ENCODE measurements at places on chromosomes 11 and 22. TPM values are rescaled to one million over a fixed set of nuclear protein-coding genes. Genes with fewer than 3 reads are reported as not detected.

SERHL2 gene
- 8.2 TPM for polyA plus RNA-seq

FREY1 gene
- polyA plus RNA-seq: 0.18 TPM

EMID1 gene
- polyA plus RNA-seq: 67.6 TPM

DNA sequence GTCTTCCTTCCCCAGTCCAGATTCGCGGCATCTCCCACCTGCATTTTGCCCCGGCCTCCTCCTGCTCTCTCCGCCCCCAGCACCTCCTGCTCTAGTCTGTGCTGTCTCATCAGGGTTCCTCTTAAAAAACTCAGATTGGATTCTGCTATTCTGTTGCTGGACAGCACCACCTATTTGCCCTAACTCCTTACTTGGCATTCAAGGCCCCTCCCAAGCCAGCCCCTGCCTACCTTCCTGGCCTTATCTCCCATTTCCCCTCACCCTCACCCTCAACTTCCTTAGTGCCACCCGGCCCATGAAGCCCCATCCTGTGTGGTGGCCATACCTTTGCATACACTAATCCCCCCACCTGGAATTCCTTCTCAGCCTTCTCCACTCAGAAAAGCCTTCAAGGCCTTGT is 59.9 kb upstream of the PRDM11 start:
- no peak for DNase-seq

- no peak for DNase-seq
Observed at GRCh38 chr11:88420165-88420791, 82.7 kb upstream of the CTSC start.

- DNase-seq: no peak
Observed at GRCh38 chr11:13238879-13239514, 38.6 kb upstream of the BMAL1 start.

- no peak for DNase-seq
Observed at GRCh38 chr11:33005175-33005574, 10.5 kb upstream of the DEPDC7 start.

DNA sequence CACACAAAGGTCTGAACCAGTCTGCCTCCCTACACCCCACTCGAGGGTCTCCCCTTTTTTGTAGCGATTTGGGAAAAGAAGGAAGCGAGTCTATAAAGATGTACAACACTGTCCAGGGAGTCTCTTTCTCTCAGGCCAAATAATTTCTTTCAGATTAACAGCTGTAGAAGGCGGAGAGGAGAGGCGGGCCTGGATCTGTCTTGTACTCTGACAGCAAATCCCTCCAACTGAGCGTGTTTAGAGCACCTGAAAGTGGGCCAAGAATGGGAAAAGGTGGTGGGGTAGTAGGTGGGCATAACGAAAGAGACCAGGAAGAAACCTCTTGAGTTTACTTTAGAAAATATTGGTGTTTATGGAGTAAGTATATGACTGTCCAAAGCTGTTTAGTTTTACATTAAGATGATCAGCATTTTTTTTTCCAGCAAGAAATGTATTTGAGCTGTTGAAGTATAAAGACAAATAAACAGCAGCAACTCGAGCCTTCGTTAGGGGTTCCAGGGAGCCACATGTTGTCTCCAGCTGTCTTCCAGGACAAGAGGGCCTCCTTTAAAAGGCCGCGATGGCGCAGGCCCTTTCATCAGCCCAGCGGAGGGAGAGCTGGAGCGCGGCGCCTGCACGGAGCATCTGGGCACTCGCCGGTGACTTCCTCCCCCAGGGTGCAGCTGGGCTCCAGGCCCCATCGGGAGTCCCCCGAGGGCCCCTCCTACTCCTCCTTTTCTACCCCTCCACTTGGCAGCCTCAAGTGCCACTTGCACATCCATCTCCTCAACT is 34.9 kb downstream of the SCUBE1 start:
- DNase-seq: no peak

GRCh38 chr11:65505466-65506289 is 6.8 kb downstream of the MALAT1 start:
- no peak for DNase-seq

- no peak for DNase-seq
Observed at GRCh38 chr22:42284643-42285181, 14.3 kb upstream of the TCF20 start.
